ENCODE measurements at places on chromosomes 12 and 14. TPM values are rescaled to one million over a fixed set of nuclear protein-coding genes. Genes with fewer than 3 reads are reported as not detected.
A peak's percentile ranks its signal among the peaks of the same experiment; 100 is the strongest.

DNA sequence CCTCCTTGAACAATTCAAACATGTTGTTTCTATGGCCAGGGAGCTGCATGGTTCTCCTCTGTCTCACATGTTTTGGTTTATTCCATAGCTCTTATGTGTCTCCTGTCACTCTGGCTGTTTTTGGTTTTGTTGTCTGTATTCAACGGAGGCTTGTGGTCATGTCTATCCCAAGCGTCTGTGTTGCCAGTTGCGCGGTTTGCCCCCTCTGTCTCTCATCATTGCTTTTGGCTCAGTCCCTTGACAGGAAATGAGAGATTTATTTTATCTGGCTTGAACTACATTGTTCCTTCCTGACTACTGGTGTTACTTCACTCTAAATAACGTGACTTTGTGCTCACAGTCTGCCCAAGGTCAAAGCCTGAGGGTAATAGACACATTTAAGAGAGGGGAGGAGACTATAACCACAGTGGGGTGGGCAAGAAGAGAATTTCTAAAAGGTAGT, 96.4 kb upstream of the SOX5 start:
- DNase-seq = no peak
- no peaks in the 10 kb centered on the region for H3K36me3 ChIP-seq
- H3K4me1 ChIP-seq = no peaks in the 10 kb centered on the region
- no peak overlapping the region for H3K4me3 ChIP-seq
- no peak overlapping the region for H3K27ac ChIP-seq
- no peaks in the 10 kb centered on the region for H3K27me3 ChIP-seq

POMT2 gene
- total RNA-seq = 10.5 TPM

- H3K4me3 ChIP-seq = no peak overlapping the region
- no peaks in the 10 kb centered on the region for H3K27me3 ChIP-seq
- DNase-seq = no peak
- peaks cover 14% of the 10 kb centered on the region for H3K4me1 ChIP-seq
- no peak overlapping the region for H3K27ac ChIP-seq
- no peaks in the 10 kb centered on the region for H3K36me3 ChIP-seq
These were observed 177.8 kb upstream of the SFSWAP start for GRCh38 chr12:131533139-131533538.

TTC7B gene
- total RNA-seq = 8.8 TPM

GRCh38 chr12:94338006-94338794, 121.5 kb downstream of the CEP83 start:
- DNase-seq = no peak
- H3K4me1 ChIP-seq = no peaks in the 10 kb centered on the region
- no peak overlapping the region for H3K27ac ChIP-seq
- no peaks in the 10 kb centered on the region for H3K27me3 ChIP-seq
- peaks cover 20% of the 10 kb centered on the region for H3K36me3 ChIP-seq

KRT85 gene
- not detected for total RNA-seq

GRCh38 chr14:35161231-35161630, 38.9 kb downstream of the PRORP start:
- H3K27me3 ChIP-seq = no peaks in the 10 kb centered on the region
- peak overlapping the region; percentile 56 for H3K27ac ChIP-seq
- H3K4me1 ChIP-seq = peaks cover 44% of the 10 kb centered on the region

- peaks cover 13% of the 10 kb centered on the region for H3K4me1 ChIP-seq
- no peak for DNase-seq
- H3K27ac ChIP-seq = no peak overlapping the region
- H3K27me3 ChIP-seq = peaks cover 65% of the 10 kb centered on the region
- peak overlapping the region; percentile 84 for H3K4me3 ChIP-seq
- no peaks in the 10 kb centered on the region for H3K36me3 ChIP-seq
These were observed 520 bp downstream of the CSRP2 start for GRCh38 chr12:76878099-76878898.

DNA sequence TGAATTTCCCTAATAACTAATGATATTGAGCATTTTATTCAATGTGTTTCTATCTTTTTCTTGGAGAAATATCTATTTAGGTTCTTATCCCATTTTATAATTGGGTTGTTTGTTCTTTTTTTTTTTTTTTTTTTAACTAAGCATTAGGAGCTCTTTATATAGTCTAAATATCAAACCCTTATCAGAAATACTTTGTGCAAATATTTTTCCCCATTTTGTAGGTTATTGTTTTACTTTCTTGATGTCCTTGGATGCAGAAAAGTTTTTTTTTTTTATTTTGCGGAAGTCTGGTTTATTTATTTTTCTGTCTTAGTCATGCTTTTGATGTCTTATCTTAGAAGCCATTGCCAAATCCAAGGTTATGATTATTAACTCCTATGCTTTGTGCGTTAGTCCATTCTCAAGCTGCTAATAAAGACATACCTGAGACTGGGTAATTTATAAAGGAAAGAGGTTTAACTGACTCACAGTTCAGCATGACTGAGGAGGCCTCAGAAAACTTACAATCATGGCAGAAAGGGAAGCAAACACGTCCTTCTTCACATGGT, 434.3 kb upstream of the TBX3 start:
- no peaks in the 10 kb centered on the region for H3K4me1 ChIP-seq
- DNase-seq = no peak
- H3K36me3 ChIP-seq = no peaks in the 10 kb centered on the region
- H3K4me3 ChIP-seq = no peak overlapping the region

POU6F1 gene
- total RNA-seq = 4.8 TPM

DNA sequence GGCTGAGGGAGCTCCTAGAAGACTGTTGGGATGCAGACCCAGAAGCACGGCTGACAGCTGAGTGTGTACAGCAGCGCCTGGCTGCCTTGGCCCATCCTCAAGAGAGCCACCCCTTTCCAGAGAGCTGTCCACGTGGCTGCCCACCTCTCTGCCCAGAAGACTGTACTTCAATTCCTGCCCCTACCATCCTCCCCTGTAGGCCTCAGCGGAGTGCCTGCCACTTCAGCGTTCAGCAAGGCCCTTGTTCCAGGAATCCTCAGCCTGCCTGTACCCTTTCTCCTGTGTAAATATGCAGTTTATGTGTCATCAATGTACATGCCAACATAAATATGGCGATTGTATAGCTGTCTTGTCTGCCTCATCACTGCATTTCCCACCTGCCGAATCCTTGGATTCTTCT, 7.5 kb downstream of the AMHR2 start:
- H3K4me3 ChIP-seq = no peak overlapping the region
- no peak for DNase-seq
- H3K27me3 ChIP-seq = peaks cover 2% of the 10 kb centered on the region
- no peaks in the 10 kb centered on the region for H3K36me3 ChIP-seq

DNA sequence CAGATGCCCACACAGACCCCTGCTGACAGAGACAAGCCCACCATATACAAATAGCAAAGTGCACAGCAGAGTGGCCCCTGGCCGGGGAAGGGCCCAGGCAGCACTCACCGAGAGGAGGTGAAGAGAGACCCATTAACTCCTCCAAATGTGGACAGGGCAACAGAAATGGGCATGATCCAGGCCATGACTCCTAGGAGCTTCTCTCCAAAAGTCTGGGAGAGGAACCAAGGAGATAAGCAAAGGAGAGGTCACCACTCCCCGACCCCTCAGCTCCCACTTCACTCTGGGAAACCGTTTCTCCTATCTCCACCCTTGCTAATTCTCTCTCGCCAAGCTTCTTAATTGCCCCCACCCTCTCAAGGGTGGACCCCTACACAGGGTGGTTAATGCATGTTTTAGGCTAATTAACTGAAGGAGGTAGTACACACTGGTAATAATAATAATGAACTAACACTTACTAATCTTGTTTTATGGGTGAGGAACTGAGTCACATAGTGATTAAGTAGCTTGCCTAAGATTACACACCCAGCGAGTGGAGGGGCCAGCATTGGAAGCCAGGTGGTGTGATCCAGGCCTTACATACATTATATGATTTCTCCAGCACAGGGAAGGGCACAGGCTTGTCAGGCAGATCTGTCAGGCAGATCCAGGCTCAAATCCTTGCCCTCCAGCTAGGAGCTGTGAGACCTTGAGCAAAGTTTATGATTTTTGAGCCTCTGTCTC, 18.9 kb upstream of the CEBPE start:
- H3K27ac ChIP-seq = no peak overlapping the region
- H3K4me3 ChIP-seq = no peak overlapping the region

C14orf180 gene
- not detected for total RNA-seq

DNA sequence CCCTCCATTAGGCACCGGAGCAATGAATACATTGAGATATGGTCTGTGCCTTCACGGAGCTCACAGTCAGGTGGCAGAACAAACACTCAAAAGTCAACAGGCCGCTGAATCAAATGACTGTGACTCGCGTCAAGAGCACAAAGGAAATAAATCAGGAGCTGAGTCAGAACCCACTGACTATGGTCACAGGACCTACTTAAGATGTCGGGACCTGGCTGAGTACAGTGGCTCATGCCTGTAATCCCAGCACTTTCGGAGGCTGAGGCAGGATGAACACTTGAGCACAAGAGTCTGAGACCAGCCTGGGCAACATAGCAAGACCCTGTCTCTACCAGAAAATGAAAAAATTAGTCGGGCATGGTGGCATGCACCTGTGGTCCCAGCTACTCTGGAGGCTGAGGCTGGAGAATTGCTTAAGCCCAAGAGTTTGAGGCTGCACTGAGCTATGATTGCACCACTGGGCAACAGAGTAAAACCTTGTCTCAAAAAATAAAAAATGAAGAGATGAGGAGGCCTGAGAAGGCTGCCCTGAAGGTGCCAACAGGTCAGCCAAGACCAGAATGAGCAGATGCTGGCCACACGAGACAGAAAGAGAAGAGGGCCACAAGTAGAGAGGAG, 19.9 kb downstream of the TMEM233 start:
- no peak overlapping the region for H3K4me3 ChIP-seq
- DNase-seq = no peak
- H3K36me3 ChIP-seq = no peaks in the 10 kb centered on the region
- H3K4me1 ChIP-seq = no peaks in the 10 kb centered on the region

DNA sequence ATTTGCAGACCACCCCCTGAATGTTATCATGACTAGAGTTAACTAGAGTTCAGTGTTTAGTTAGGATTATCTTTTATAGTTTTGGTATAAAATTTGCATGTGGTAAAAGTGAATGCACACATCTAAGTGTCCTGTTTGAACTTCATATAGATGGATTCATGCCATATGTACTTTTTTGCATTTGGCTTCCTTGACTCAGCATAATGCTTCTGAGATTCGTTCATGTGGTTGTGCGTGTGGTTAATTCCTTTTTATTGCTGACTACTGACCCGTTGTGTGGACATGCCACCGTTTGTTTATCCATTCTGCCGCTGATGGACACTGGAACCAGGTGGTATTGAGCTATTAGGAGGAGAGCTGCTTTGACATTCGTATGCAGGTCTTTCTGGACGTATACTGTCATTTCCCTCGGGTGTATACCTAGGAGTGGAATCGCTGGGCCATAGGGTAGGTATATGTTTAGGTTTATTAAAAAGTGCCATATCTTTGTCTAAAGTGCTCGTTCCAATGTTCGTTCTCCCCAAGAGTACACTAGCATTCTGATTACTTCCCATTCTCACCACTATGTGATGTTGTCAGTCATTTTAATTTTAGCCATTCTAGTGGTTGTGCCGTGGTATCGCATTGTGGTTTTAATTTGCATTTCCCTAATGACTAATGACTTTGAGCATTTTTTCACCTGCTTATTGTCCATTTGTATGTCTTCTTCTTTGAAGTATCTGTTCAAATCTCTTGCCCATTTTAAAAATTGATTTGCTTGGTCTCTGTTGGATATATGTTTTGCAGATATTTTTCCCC, 37.7 kb downstream of the RIN3 start:
- peaks cover 32% of the 10 kb centered on the region for H3K4me1 ChIP-seq
- no peak overlapping the region for H3K4me3 ChIP-seq
- DNase-seq = peak; percentile 33
- H3K27ac ChIP-seq = no peak overlapping the region

DNA sequence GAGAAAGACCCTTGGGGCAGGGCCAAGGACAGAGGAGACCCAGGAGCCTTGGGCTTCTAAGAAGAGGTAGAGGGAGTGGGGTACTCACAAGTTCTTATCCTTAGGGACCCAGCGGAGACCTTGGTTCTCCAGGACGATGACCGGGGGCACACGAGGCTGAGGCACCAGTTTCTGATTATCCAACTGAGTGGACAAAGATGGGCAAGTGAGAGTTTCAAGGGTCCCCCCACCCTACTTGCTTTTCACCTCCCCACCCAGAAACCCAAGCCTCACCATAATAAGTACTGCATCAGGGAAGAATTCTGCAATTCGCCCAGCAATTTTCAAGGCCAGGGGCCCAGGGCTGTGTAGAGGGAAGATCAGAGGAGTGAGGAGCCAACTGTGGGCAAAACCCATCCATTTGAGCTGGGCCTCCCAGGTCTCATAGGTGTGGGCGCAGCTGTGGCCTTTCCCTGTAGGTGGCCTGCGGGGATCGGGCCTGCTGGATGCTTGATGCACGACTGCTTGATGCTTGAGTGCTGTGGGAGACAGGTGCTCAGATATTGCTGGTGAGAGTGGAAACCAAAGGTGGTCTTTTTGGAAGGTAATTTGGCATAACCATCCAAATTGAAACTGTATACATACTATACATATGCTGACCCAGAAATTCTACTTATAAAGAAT, 2.0 kb downstream of the EMC9 start:
- peaks cover 65% of the 10 kb centered on the region for H3K36me3 ChIP-seq
- peaks cover 63% of the 10 kb centered on the region for H3K4me1 ChIP-seq
- peak overlapping the region; percentile 58 for H3K27ac ChIP-seq

DNA sequence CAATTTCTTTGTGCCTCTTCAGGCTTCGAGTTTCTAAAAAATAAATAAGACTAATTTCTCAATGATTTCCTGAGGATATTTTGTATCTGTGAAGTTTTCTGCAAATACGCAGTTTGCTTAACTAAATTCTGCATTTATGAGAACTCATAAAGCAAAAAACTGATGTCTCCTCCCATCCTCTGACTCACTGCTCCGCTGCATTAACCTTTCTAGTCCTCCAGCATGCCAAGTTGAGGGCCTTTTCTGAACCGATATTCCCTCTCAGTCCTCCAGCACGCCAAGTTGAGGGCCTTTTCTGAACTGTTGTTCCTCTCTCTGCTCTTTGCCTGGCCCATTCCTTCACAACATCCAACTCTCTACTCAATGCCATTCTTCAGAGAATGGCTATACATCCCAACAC, 3.2 kb downstream of the IPO8 start:
- H3K4me1 ChIP-seq = peaks cover 29% of the 10 kb centered on the region
- H3K4me3 ChIP-seq = no peak overlapping the region
- no peak overlapping the region for H3K27ac ChIP-seq
- no peaks in the 10 kb centered on the region for H3K27me3 ChIP-seq
- no peak for DNase-seq

DNA sequence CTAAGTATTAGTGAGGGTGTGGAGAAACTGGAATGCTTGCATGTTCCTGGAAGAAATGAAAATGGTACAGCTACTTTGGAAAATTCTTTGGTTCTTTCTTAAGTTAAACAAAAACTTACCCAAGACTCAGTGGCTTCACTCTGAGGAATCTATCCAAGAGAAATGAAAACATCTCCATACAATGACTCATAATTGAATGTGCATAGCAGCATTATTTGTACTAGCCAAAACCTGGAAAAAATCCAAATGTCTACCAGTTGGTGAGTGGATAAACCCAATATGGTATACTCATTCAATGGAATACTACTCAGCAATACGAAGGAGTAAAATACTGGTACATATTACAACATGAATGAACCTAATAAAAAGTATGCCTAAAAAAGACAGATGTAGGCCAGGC, 18.0 kb upstream of the CRACR2A start:
- peaks cover 12% of the 10 kb centered on the region for H3K4me1 ChIP-seq
- no peaks in the 10 kb centered on the region for H3K27me3 ChIP-seq
- H3K4me3 ChIP-seq = no peak overlapping the region
- DNase-seq = no peak
- no peaks in the 10 kb centered on the region for H3K36me3 ChIP-seq
